Naive B cell (primary cell): ENCODE measurements at places on chromosomes 2 and 18.

DNA sequence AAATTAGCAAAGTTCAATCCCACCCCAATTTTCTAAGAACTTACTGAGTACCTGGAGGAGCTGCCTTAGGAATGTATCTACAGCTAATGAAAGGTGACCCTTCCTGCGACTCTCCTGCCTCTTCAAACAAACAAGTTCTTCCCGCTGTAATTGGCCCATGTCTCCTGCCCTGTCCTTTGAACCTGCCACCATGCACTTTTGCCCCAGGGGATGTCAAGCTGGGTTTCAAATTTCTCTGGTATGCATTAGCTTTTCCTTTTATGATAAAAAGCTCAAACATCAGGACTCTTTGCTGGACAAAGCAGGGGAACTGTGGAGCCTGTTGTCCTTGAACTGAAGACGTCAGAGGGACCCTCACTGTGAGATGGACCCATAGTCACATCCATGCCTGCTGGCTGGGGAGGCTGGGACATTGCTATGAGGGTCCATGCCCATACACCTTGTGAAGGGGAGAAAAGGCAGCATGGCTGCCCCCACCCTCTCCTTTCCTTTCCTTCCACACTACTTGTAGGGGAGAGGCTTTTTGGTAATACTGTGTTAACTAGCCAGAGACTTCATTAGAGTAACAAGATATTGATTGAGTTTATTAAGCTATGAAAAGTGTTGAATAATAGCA lies 210.7 kb upstream of the COPS8 start:
- no peak for DNase-seq

DNA sequence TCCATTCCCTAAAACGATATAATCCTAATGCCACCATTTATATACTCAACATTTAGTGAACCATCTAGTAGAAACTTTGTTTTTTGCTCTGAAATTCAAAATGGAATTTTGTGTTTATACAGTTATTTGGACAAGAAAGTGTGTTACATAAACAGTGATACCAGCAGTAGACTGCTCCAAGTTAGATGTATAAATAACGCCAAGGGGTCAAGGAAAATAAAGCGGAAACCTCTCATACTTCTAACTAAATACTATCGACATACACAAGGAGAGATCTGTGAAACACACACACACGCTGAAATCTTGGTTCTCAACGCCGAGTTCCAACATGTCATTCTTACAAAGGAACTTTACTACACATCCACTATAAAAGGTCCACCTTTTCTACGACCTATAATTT lies 1.2 kb downstream of the TXNL1 start:
- DNase-seq: no peak

- DNase-seq: no peak
Observed at GRCh38 chr18:23856466-23857163, 157.9 kb upstream of the TTC39C start.

GRCh38 chr2:129936334-129936934 lies 43.0 kb upstream of the RAB6C start:
- DNase-seq: no peak
